IPS-NIHi11 (cell line): ENCODE measurements at places on chromosomes 16 and 17.

- DNase-seq: no peak
Observed at GRCh38 chr17:40734018-40734417, 21.1 kb downstream of the KRT25 start.

DNA sequence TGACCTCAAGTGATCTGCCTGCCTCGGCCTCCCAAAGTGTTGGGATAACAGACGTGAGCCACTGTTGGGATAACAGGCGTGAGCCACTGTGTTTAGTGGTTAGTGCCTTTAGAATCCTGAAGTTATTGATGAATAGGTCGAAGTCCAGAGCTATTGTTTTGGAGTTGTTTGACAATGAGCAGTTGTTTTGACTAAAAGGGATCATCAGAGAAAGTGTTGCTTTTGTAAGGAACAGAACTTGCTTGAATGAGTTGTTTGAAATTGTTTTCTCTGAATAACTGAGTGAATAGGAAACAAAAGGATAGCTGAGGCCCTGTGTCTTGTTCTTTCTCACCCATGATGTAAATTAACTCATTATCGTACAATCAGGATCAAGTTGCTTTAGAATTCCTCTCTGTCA, 46.6 kb downstream of the PRPSAP2 start:
- no peak for DNase-seq

- DNase-seq: no peak
Observed at GRCh38 chr17:82385559-82386254, 14.1 kb downstream of the UTS2R start.

DNA sequence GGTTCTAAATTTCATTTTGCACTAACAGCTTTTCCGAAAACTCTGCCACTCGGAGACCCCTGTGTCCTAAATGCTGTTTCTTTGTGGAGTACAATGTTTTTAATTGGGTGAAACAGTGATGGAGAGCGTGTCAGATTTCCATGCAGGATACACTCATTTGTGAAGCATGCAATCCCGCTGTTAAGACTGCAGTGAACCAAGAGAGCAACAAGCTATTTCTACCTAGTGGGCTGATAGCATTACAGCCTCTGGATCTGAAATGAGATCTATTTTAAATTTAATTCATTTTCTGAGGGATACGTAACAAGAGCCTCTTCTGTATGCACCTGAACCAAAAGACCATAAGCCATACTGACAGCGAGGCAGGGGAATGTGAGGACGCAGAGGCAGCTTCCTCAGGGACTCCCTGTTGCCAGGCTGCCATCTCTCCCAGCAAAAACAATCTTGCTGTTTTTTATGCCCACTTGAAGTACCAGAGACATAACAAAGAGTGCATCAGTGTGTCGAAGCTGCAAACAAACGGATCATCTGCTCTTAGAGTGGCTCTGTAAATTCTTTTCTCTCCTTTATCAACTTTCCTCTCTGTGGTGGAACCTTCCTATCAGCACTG, 199.9 kb upstream of the COX10 start:
- DNase-seq: no peak

DNA sequence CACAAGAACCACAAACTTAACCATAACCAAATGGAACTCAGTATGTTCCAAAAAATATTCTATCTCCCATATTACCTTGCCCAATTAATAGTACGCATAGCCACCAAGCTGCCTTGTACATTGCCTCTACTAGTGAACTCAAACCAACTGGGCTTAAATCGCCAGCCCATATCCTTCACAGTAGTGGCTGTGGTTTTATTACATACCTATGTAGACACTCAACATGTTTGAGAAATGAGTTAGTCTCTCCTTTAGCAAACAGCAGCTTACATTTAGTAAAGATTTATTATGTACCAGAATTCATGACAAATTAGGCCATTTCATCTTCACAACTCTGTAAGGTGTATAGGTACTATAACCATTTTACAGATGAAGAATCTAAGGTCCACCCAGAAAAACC, 41.4 kb downstream of the GRB2 start:
- no peak for DNase-seq

DNA sequence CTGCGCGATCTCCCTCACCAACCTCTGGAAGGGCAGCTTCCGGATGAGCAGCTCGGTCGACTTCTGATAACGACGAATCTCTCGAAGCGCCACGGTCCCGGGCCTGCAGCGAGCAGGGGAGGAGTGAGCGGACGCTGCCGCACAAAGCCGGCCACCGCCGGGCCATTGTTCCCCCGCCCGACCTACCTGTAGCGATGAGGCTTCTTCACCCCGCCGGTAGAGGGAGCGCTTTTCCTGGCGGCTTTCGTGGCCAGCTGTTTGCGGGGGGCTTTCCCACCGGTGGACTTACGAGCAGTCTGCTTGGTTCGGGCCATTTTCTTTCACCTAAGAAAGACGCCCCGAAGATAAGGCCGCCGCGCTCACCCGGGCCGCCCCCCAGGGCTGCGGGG, 5.8 kb upstream of the UNK start:
- peak; percentile 63 for DNase-seq

GRCh38 chr16:56478281-56479049, 27.1 kb downstream of the OGFOD1 start:
- no peak for DNase-seq

DNA sequence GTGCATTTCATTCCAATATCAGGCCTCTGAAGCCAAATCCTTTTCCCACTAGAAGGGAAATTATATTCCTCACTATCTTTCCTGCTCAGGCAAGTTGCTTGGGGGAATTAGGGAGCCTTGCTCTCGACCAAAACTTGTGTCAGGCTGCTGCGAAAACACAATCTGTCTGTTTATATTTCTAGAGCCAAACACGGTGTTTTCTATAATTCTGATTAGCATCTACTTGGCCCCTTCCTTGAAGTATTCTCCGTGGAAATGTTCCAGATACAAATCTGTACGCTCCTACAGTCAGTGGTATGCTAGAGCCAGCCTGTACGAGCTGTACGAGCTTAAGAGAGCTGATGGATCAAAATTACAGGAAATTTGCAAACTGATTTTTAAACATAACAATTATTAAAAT, 299.3 kb upstream of the SALL1 start:
- DNase-seq: no peak

DNA sequence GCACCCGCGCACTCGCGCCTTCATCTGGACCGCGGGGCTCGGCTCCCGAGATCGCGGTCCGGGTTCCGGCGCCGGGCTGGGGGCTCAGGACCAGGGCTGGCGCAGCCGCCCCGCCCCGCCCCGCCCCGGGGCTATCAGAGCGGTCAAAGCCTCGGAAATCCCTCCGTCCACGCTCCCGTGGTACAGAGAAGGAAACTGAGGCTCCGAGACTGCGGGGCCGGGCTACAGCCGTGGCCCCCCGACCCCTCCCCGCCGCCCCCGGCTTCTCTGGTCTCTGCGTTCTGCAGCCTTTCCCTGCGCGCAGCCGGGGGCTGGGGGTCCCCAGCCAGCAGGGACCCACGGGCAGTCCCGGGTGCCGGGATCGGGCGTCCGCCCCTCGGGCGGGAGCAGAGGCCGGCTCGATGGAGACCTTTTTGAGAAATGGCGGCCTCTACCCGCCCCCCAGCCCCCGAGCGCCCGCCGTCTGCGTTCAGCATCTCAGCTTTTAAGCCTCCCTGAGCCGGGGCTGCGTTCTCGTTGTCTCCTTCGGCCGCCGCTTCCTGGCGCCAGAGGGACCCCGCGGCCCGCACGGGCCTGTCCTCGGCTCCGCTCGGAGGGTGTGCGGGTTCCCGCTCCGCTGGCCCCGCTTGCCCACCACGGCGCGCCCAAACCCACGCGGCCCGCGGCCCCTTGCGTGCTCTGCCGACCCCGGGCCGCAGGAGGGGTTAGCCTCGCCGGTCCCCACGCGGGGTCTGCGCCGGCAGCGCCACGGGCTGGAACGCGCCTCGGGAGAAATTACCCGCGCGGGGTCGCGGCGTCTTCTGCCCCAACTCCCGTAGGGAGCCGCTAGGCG, 1.5 kb upstream of the NPTX1 start:
- DNase-seq: peak; percentile 87

DNA sequence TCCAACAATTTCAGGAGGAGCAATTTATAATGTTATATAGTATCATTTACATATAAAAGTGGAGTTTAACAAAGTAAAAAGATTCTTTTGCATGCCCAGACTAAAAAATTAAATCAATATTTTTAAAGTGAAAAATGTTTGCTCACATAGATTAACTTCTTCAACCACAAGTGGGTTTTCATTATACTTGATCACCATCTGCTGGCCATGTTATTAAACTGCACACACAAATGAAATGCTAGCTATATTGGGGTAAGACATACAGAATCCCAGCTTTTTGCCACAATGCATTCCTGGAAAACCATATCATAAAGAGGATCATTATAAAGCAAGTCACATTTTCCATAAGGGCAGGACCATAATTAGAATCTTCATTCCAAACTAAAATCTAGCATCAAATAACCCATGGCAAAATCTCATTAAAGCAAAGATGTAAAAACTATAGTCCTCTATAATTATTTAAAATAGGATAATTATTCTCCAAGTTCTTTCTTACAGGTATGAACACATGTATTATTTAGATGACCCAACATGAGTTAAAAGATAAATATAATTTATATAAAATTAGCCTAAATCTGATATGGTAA, 26.3 kb downstream of the CEP112 start:
- peak; percentile 56 for DNase-seq

DNA sequence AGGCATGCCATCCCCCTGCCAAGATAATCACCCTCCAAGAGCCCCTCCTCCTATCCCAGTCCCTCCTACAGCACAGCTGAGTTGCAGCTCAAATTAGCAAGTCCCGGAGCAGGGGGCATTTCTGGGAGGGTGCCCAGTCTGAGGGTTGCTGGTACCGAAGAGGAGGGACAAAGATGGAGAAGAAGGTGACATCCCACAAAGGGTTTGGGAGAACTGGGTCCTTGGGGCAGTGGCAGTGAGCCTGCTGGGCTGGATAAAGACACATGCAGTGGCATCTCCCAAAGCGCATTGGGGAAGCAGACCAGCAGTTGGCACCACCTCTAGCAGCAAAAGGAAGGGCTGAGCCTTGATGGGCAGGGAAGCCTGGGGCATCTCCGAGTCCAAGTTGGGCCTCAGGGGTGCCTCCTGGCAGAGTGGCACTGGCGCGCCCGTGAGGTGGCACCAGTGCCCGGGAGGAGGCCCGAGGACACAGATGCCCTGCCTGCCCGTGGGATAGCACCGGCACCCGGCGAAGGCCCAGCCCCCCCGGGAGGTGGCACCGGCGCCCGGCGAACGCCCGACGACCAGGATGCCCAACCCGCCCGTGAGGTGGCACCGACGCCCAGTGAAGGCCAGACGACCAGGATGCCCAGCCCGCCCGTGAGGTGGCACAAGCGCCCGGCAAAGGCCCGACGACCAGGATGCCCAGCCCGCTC, 622 bp downstream of the TOM1L2 start:
- DNase-seq: no peak

GRCh38 chr17:48374650-48375230, 55.3 kb downstream of the SKAP1 start:
- peak; percentile 79 for DNase-seq

DNA sequence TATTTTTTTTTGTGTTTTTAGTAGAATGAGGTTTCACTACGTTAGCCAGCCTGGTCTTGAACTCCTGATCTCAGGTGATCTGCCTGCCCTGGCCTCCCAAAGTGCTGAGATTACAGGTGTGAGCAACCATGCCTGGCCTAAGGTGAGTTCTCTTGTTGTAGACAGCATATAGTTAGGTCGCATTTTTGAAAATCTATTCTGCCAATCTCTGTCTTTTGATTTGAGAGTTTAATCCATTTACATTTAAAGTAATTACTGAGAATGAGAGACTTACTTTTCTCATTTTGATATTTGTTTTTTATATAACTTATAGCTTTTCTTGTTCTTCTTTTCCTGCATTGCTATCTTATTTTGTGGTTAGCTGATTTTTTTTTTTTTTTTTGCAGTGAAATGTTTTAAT, 6.3 kb upstream of the PRKCB start:
- no peak for DNase-seq

DNA sequence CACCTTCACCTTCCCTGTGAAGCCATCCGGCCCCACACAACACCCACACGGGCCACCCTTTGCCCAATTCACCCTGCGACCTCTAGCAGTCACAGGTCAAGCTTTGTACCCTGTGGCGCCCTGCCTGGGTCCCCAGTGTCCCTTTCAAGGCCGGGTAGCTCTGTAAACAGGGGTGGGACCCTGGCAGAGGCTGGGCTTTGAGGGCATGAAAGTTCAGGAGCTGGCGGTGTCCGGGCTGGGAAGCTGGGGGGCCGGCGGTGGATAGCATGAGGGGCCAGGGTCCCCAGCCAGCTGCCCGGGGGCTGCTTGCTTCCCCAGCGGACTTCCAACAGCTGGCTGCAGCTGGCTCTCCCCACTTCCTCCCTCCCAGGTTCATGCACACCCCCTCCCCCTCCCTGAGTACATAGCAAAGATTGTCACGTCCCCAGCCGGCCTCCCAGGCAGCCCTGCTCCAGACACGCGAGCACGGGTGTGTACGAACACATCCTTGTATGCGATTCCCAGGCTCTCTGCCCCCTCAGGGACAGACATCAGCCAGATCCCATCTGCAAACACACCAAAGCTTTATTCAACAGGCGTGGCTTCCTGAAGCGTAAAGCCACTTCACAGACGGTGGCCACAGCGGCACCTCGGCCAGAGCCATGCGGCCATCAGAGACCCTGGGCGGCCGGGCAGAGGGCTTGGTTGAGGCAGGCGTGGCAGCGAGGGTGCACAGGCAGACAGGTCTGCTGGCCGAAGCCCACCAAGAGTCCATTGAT, 8.2 kb downstream of the NTHL1 start:
- no peak for DNase-seq

DNA sequence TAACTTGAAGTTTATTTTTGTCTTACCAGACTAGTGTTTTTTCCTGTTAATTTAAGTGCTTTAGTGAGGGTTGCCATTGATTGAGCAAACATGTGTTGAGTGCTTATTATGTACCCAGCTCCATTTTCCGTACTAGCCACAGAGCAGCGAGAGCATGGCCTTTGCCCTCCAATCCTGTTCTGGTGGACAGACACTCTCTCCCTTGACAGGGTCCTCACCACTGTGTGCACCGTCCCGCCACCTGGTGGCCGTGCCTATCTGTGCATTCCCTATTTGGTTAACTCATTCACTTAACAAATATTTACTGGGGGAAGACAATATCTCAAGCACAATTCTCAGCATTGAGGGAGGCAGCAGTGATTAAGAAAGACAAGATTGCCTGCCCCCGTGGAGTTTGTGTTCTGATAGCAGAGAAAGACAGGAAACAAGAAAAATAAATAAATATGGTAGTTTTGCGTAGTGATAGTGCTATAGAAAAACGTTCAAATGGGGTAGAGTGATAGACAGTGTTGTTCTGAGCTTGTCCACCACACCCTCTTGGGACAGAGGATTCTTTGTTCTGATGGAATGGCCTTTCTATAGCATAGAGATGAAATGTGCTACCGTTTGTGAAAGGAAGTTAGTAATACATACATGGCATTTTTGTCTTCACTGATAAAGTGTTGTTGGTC, 13.0 kb downstream of the CDH13 start:
- DNase-seq: peak; percentile 68

GRCh38 chr16:88532434-88533241, 37.6 kb upstream of the ZC3H18 start:
- peak; percentile 18 for DNase-seq

- no peak for DNase-seq
Observed at GRCh38 chr17:73286863-73287296, 24.9 kb downstream of the CDC42EP4 start.

- DNase-seq: no peak
Observed at GRCh38 chr17:45883063-45883462, 11.3 kb upstream of the MAPT start.
